ENCODE measurements at places on chromosomes 2 and 18.

DNA sequence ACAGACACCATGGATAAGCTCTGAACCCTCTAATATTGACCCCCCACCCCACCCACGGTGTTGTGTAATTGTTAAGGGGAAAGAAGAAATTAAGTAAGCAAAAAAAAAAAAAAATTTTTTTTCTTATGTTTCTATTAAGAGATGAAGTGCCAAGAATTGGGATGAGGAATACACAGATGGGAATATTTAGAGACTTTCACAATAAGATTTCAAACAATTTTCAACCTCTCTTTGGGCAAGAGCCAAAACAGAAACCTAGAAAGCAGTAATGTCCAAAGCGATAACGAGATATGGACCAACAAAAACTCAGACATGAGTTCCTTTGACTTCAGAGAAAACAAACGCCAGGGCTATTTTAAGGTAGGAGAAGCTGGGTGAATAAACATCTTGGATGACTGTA lies 14.4 kb downstream of the PIEZO2 start:
- DNase-seq: no peak

DNA sequence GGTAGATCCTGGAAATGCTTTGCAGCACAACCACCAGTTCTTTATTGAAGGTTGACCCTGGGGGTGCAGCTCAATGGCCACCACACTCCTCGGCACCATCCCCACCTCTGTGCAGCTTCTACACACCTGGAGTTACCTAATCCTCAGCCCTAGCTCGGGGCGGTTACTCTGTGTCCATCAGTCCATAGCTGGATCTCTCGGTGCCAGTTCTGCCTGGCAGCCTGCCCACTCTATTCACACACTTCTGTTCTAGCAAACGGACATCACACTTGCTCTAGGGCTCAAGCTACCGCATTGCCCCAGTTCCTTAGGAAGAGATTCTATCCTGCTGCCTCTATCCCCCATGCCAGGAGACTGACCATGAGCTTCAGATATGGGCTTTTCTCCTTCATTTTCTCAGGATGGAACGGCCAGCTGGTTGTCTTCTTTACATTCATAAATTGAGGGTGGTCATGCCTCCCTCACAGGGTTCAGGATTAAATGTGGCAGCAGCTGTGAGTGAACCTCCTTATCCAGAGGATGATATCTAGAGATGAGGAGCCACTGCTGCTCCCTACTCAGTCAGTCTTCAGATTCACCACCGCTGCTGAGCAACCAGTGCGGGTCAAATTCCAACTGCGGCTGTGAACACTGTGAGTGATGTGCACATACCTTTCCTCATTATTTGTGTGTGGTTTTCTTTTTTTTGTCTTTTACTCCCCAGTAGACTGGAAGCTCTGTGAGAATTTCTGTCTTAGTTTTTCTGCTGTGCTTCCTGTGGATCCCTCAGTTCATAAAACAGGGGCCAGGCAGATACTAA lies 66.9 kb upstream of the TRIB2 start:
- no peak for DNase-seq

DNA sequence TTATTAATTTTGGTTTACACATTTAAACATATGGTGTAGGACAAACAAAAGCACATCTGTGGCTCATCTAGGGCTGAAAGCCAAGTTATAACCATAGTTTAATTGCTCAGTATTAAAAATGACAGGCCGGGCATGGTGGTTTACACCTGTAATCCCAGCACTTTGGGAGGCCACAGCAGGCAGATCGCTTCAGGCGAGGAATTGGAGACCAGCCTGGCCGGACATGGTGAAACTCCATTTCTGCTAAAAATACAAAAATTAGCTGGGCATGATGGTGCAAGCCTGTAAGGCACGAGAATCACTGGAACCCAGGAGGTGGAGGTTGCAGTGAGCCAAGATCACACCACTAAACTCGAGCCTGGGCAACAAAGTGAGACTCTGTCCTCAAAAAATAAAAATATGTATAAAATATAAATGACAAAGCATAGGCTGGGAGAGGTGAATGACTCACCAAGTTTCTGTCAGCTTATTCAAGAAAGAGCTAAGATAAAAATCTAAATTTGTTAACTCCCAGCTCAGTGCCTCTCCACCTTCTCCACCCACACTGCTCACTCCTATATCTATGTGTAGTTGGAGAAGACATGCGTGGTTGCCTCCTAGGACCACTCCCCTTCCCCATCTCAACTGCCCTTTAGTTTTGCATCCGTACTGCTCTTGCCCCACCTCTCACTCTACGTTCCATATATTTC lies 79.2 kb upstream of the PID1 start:
- DNase-seq: no peak

- DNase-seq: no peak
Observed at GRCh38 chr2:111919794-111920608, 21.6 kb downstream of the MERTK start.

DNA sequence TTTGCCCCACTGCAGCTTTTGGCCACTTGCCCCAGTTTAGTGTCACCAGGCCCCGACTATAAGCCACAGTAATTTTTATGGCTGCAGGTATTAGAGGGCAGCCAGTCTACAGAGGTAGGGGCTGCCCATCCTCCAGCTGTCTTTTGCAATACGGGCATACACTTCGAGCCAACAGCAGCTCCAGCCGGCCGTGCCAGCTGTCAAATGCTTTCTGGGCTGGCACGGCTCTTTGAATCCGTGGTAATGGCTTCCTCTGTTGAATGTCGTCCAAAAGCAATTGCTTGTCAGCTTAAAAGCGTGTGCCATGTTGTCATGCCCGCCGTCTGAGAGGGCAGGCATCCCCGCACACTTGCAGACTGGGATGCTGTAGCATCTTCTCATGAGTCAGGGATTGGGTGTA lies 41.3 kb downstream of the BCL2L11 start:
- no peak for DNase-seq

- DNase-seq: no peak
Observed at GRCh38 chr2:99485411-99485810, 4.4 kb downstream of the REV1 start.

DNA sequence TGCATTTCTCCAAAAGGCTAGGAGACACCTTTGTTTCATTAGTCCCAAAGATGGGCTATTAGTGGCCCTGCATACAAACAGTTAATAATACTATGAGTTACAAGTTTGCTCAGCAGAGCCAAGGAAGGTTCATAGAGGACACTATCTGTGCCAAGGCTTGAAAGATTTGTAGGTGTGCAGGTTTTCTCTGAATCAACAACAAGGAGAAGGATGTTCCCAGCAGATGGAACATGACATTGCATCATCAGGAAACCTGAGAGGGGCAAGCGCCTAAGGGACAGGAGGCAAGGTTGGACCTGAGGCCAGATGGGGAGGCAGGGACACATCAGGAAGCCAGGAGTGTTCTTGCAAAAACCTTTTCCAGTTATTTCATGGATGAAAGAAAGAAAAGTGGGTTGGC lies 35.4 kb upstream of the STK17B start:
- DNase-seq: no peak

- DNase-seq: no peak
Observed at GRCh38 chr2:11873356-11874154, 127.1 kb downstream of the LPIN1 start.

DNA sequence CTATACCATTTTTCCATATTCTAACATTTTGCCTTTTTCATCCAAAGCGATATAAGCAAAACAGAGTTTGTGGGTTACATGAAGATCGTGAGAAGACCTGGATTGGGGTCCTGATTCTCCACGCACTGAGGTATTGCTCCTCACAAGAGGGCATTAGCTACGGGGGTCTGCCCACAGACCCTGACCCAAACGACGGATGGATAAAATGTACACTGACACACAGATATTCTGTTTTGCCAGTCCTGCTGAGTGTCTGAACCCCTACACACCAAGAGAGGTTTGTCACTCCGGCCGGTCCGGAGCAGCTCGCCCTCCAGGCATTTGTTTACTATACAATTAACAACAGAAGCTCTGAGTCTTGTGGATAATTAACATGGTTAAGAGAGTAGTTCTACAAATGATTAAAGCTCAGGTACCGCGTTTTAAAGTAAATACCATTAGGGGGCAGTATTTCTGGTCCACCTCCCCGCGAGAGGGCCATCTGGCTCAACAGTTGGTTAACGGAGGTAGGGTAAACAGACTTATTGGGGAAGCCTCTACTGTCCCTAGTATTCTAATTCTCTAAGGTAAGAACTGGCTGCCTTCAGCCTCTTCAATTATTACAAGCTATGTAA lies 28.4 kb downstream of the SCYGR8 start:
- no peak for DNase-seq

DNA sequence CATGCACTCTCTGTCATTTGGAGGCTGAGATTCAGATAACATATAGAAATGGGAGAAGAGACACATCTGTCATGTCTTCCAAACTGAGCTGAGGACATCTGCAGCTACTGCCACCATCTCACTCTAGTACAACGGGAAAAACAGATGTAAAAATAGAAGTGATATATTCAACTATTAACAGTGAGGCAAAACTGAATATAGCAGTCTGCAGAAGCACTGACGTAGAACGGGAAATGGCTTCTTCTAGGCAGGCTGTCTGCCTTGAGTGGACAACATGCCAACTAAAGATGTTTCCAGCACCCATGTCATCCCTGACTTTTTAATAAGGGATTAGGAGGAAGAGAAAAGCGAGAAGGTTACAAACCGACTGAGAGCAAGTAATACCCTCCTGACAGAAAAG lies 51.6 kb downstream of the MRPL33 start:
- no peak for DNase-seq

GRCh38 chr2:240258685-240259084 lies 118.2 kb upstream of the OTOS start:
- DNase-seq: no peak

- no peak for DNase-seq
Observed at GRCh38 chr2:24712296-24712695, 80.9 kb downstream of the PTRHD1 start.
